Stimulated activated CD8-positive, alpha-beta memory T cell treated with anti-CD3 and anti-CD28 coated beads, Interleukin-7, amount 100 ng/mL, for 1 hour (primary cell): ENCODE measurements at places on chromosomes 2 and 18.

DNA sequence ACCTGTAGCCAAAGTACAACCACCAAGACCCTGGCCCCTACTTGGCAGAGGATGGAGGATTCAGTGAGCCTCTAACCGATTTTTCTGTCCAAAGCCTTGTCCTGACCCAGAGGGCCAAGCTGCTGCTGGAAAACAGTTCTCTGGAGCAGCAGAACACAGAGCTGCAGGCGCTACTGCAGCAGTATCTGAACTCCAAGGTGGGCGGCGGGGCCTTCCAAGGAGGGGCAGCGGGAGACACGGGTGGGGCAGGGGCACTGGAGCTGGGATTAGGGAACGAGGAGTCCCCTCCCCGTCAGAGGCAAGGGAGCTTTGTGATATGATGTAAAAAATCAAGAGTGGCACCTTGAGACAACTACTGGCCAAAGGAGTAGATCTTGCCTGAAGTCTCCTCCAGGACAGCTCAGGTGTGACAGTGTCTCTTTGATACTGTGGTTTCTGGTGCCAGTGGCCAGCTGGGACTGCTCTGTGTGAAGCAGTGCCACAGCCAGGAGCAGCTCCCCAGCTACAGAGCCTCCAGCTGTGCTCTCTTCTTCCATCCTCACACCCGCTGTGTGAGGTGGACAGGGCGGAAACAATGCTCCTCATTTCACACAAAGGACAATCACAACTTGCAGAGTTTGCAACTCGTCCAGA, 22.8 kb downstream of the OTOF start:
- no peak for DNase-seq

- DNase-seq, result no peak
Observed at GRCh38 chr18:39730606-39731005, 2165.0 kb upstream of the CELF4 start.

GRCh38 chr2:170461889-170462288, 253.2 kb upstream of the SP5 start:
- DNase-seq, result no peak

DNA sequence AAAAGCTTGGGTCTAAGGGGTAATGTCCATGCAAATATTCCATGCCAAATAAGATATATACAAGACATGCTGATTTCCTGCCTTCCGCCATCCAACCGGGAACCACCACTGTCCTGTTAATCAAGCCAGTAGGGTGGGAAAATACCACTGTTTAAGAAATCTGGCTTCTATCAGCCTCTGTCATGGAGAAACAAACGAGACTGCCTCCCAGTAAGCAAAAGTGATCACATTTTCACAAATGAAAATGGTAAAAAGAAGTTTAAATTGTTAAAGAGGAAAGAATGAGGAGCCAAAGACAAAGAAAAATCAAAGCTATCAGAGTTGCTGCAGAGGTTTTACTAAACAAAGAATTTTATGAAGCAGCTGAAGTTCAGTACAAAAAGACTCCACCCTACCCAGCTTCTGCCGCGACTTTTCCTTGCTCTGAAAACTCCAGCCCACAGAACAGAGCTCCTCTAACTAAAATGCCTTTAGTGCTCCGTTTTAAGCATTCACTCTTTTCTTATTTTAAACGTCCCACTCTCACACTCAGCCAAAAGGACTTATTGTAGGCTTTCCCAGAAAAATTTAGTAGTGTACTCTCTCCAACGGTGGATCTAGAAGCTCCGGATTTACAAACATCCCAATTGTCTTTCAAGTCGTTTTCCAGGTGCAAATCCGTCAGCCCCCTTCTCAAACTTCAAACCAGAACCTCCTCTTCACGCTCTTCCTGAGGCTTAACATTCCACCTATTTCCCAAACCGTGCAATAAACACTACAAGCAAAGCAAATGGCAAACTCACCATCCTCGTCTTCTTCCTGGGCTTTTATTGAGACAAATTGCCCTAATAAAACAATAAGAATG, 613 bp downstream of the COL5A2 start:
- DNase-seq, result no peak

DNA sequence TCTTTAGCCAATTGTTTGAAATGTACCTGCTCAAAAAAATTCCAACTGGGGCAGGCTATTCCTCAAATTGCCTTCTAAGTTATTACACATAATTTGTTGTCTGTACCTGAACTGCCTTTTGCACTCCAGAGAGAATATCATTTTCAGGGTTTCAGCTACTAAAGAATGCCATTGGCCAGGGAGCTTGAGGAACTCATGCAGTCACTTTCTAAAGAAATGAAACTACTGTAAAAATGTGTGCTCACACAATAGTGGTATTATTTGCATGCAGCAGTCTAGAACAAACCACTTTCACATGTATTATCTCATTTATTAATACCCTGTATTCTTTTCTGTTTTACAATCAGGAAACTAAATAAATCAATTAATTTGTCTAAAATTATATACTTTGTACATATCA, 152.2 kb downstream of the PID1 start:
- no peak for DNase-seq

DNA sequence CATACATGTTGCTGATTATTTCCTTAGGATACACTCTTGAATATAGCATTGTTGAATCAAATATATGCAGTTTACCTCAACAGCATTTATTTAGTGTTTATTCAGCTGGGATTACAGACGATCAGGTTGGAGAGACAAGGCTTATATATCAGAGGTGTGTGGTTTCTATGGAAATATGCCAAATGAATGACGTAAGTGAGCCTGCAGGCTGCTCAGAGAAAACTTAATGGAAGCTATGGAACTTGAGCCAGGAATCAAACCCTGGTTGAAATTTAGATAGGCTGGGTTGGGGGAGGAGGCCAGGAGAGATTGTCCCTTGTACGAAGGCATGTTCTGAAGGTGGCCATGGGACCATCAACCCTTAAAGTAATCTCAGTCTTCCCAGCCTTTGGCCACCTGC, 79.5 kb downstream of the INPP4A start:
- no peak for DNase-seq

- DNase-seq, result no peak
Observed at GRCh38 chr18:959854-960253, 55.2 kb downstream of the ADCYAP1 start.
